Esophagus squamous epithelium (tissue), 5 donors: ENCODE measurements at places on chromosomes 5 and 9.

GRCh38 chr5:25094219-25094618 is 449.4 kb upstream of the CDH10 start:
- DNase-seq, result no peak

- DNase-seq, result no peak
Observed at GRCh38 chr5:92917044-92917443, 664.0 kb downstream of the NR2F1-AS1 start.

GRCh38 chr5:69372394-69372793 is 2.8 kb downstream of the RAD17 start:
- DNase-seq, result no peak

DNA sequence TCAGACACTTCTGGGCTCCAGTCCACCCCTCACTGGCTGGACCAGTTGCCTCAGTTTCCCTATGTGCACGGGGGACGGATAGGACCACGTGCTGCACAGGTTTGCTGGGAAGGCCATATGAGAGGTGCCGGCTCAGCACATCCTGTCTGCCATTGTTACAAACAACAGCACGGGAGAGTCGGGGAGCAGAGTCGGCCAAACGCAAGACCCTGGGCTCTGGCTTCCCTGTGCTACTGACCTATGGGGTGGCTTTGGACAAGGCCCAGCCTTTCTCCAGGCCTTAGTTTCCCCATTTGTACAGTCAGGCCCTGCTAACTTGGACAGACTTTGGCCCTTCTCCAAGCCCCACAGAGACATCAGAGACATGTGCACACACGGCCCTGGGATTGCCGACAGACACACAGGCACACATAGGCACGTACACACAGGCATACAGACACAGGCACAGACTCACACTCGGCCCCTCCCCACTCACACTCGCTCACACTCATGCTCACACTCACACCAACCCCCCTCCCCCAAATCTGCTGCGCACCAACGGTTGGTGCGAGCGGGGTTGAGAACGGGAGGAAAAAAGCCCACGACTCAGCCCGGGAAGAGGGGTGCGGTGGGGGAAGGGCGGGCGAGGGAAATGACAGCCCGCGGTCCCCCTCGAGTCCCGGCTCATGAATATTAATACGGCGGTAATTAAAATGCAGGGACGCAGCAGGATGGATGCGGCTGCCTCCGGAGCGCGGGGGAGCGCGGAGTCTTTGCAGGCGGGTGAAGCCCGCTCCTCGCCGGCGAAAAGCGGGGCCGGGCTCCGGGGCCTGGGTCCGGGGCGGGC is 133.0 kb downstream of the C9orf50 start:
- DNase-seq, result no peak

GRCh38 chr5:78534148-78534904 is 114.2 kb downstream of the LHFPL2 start:
- no peak for DNase-seq

- no peak for DNase-seq
Observed at GRCh38 chr9:75390951-75391350, 302.6 kb downstream of the OSTF1 start.

GRCh38 chr9:131874447-131874846 is 134.6 kb upstream of the RAPGEF1 start:
- DNase-seq, result no peak

GRCh38 chr9:111828193-111828592 is 33.5 kb upstream of the SHOC1 start:
- no peak for DNase-seq

DNA sequence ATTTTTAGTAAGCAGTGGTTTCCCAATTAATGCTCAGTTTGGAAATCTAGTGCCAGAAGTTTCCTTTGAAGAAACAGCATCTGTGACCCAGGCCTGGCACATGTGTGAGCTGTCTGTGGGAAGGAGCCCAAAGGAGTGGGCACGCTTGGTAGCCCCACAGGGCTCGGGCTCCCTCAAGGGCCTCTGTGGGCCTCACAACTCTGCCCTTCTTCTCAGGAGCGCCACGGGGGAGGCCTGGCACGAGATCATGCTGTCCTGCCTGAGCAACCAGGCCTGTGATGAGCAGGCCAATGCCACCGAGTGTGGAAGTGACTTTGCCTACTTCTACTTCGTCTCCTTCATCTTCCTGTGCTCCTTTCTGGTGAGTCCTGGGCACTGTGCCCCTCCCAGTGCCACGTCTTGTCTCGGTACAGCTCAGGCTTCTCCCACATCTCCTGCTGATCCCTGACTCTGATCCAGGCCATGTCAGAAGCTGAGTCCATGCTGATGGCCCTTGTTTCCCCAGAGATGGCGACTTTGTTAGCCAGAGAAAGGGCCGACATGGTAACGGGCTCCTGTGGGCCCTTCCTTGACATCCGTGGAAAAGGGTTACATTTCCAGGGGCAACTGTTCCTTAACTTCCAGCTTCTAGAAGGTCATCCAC is 200.4 kb downstream of the CACNA1B start:
- DNase-seq, result no peak

- DNase-seq, result no peak
Observed at GRCh38 chr9:134919303-134919702, 1.6 kb upstream of the FCN1 start.

GRCh38 chr9:82565188-82565969 is 497.6 kb downstream of the RASEF start:
- DNase-seq, result no peak

- DNase-seq, result no peak
Observed at GRCh38 chr5:74152625-74153254, 487.8 kb downstream of the ENC1 start.

DNA sequence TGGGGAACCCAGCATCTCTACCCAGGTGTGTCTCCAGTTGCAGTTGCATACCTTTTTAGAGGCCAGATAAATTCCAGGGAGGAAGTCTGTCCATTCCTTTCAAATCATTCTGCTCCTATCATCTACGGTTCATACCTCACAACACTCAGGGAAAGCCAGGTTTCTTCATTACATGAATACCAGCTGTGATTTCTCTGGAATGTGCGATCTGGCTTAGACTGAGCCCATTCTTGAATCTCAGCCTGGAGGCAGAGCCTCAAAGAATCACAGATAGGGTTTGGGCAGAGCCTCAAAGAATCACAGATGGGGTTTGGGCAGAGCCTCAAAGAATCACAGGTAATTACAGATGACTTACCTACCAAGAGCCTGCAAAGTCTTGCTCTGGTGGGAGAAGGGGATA is 7.2 kb downstream of the P4HA2 start:
- no peak for DNase-seq

DNA sequence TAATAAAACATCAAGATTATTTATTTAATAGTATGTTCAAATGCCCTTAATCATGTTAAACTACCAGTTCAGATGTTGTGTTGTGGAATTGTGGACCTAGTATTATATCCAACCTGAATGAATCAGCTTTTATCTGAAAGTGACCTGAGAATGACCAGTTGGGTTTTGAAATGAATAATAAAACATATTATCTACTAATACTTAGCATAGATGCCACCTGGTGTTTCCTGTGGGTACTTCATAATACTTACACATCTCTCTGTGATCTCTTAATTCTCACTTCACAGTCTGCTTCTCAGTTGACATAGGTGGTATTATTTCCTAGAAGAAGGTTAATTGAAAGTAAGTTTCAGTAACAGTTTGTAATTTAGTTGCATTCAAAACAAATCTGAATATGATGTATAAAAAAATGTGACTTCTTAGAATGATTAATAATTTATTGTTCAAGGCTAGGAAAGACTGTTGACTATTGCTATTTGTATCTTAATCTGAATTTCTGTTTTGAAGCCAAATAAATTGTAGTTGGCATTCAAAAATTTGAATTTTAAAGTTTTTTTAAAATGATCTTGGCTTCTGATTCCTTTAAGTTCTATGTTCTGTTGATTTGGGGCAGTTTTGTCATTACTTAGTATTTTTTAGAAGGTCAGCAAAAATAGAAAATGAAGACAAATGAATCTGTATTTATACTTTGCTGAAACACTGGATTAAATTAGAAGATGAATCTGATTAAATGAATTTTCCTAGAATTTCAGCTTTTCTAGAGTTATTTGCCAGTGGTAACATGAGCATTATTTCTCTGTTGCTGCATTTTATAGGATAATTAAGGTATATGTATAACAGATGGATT is 48.2 kb downstream of the KIF2A start:
- DNase-seq, result no peak

DNA sequence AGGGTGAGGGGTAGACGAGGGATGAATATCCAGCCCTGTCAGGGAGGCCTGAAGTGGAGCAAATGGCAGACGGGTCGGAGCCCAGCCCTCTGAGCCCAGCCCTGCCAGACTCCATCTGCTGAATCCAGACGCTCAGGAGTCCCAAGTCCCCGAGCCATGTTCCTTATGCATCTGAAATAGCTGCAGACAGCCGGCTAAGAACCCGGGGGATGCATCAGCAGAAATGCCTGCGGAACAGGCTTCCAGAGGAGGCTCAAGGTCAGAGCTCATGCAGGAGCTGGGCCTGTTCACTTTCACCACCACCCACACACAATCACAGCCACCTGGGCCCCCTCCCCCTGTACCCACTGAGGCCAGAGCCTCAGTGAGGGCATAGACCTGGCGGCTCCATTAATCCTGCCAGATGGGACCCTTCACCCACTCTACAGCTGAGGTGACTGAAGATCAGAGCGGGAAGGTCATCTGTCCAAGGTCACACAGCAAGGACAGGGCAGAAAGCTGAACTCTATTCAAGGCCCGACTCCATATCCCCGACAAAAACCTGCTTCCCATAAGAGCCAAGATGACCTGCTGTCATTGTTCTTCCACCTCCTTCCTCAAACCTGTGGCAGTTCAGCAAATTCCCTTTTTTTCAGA is 24.4 kb upstream of the AKNA start:
- DNase-seq, result no peak

DNA sequence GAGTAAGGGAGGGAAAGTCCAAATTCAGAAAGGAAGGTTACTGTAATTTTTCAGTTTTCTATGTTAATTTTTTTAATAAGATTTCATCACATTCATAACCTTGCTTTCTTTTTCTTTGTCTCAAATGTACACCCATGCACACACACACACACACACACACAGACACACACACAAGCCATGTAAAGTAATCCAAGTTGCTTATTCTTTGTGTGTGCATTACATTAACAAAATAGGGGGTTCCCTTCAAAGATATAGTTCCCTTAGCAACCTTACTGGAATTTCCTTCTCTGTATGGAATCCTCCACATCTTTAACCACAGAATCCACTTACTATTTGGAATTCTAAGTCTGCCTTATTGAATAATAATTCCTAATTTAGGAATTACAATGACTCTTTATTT is 32.7 kb downstream of the ZNF366 start:
- no peak for DNase-seq

GRCh38 chr5:105877592-105877991 is 1793.1 kb downstream of the EFNA5 start:
- DNase-seq, result no peak

DNA sequence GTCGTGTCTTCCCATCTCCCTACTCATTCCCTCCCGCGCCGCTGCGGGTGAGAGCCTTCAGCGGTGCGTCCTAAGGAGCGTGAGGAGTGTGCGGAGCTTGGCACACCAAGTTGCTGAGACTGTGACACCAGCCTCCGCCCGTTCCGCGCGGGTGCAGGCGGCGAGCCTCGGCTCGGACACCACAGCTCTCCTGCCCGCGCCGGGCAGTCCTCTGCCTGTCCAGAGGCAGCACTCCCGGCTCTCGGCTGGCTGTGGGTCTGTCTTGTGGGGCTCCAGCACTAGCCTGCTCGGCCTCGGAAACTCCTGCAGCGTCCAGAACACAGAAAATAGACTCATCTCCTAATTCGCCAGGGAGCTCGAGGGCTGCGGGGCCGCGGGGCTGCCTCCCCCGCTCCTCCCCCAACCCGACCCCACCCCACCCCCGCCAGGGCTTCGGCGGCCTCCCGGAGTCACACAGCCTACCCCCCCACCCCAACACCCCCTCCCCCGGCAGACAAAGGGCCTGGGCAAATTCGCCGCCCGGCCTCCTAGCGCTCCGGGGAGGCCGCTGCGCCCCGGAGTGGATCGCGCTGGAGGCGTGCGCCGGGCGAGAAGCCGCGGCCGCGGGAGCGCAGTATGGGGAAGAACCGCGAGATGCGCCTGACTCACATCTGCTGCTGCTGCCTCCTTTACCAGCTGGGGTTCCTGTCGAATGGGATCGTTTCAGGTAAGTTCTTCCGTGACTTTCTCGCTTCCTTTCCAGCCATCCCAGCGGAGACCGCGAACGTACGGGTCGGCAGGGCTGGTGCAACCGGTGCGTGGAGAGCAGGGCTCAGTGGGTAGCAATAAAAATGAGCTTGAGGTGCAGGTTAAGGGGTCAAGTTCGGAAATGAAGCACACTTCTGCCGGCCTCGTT is at the start of gene ADAMTS19:
Gene ADAMTS19, plus strand, starts transcription at position 522 of the 895 bp plus-strand sequence. Its CDS starts 94 bp downstream, at position 616.
- DNase-seq, result no peak

- DNase-seq, result no peak
Observed at GRCh38 chr5:2254406-2254805, 371.7 kb upstream of the IRX4 start.

GRCh38 chr5:138872841-138873465 is 2.2 kb downstream of the LRRTM2 start:
- no peak for DNase-seq

DNA sequence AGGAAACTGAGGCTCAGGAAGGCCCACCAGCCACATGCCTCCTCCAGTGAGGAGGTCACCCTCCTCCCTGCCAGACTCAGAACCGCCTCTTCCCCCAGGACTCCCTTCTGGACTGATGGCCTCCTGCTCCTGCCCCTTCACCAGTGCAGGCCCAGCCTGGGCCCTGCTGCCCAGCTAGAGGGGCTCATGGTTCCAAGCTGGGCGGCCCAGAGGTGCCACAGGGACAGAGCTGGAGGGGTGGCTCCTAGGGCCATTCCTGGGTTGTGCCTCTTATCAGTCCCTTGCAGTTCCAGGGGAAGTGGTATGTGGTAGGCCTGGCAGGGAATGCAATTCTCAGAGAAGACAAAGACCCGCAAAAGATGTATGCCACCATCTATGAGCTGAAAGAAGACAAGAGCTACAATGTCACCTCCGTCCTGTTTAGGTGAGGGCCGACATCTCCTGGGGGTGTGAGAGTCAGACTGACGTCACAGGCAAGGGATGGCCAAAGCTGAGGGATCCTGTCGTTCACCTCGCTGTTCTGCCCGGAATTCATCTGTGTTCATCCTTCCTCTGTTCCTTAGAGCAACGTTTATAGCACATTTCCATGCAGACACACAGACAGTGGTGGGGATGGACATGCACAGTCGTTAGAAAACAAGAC is 819 bp downstream of the LCN2 start:
- DNase-seq, result no peak

DNA sequence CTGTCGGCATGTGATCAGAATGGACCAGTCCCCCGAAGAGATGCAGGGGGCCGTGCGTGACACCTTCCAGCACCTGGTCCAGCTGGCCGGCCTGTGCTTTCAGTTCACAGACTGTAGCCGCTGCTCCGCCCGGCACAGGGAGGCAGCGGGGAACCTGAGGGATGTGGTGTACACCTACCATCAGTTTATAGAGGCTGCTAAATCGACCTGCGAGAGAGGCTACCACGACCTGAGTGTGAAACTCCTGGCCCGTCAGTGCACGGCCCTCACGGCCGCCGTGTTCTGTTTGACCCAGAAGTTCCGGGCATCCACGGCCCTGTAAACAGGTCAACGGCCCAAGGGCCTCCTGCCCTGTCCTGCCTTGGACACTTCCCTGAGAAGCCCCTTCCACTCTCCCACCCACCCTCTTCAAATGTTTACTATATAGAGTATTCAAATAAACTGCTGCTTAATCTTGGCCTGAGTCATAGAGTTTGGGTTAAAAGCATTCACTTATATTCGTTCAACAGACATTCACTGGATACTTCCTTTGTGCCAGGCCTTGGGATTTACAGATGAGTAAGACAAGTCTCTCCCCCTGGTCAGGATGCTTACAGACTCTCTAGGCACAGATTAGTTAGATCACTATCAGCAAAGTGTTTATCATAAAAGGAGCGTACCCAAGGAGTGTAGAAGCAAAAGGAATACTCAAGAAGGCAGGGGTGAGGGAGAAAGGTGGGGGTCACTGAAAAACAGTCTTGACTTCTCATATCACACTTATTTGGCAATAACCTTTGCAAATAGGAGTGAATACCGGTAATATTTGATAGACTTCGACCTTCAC is 6.9 kb upstream of the TRMT10B start:
- DNase-seq, result no peak
